Activated T-cell treated with anti-CD3 and anti-CD28 coated beads, Interleukin-2, amount 50 U/mL, for 72 hours (primary cell): ENCODE measurements at places on chromosomes 7 and 10. TPM values are rescaled to one million over a fixed set of nuclear protein-coding genes. Genes with fewer than 3 reads are reported as not detected.

Gene GIMAP6
- total RNA-seq, result 35.1 TPM

Gene AKR1E2
- total RNA-seq, result 10.0 TPM

- H3K4me1 ChIP-seq, result peaks cover 4% of the 10 kb centered on the region
- no peaks in the 10 kb centered on the region for H3K27me3 ChIP-seq
- no peak for DNase-seq
- no peak overlapping the region for H3K4me3 ChIP-seq
- H3K27ac ChIP-seq, result no peak overlapping the region
- H3K36me3 ChIP-seq, result no peaks in the 10 kb centered on the region
Measured at GRCh38 chr7:132596588-132596987, 20.3 kb upstream of the PLXNA4 start.

DNA sequence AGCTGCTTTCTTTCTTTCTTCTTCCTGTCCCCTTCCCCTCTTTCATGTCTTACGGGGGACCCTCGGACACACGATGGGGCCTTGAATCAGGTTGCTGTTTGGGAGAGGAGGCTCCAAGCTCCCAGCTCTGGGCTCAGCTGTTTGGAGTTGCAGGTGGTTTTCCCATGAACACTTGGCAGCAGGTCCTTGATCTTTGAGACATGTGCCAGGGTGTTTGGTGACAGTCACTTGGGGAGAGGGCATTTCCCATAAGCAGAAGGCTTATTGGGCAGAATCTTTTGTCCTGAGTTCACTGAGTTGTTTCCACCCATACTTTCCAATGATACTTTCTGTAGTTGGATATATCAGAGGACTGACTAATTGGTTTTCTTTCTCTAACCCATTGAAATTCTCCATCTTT, 104.7 kb upstream of the SH2B2 start:
- no peaks in the 10 kb centered on the region for H3K36me3 ChIP-seq
- no peaks in the 10 kb centered on the region for H3K4me1 ChIP-seq
- no peak overlapping the region for H3K27ac ChIP-seq
- no peak overlapping the region for H3K4me3 ChIP-seq

DNA sequence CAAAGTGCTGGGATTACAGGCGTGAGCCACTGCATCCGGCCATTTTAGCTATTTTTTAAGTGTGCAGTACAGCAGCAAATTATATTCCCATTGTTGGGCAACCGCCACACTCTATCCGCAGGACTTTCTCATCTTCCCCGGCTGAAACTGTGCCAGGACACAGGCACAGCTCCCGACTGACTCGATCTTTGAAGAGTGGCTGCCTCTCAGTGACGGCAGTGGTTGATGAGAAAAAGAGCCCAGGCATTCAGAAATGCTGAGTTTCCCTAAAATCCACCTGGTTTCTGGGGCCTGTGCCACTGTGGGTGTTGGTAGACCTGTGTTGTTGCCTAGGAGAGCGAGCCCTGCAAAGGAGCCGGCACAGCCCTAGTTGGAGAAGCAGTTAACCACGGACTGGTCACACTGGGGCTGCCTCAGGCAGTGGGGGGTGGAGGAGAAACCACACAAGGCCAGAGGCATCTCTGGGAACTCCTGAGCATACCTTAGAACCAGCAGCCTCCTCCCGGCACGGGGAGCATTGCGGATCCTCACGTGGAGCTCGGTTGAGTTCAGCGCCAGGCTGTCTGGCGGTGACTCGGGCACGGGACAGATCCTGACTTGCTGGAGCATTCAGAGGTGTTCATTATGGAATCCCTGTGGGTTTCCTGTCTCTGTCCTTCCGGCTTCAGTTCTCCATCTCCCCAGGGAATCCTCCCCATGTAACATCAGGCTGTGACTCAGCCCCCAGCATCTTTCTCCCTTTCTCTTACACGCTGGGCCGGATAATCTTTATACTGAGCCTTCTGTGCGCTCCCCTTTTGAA, 16.2 kb downstream of the PFKFB3 start:
- DNase-seq, result no peak
- no peaks in the 10 kb centered on the region for H3K4me1 ChIP-seq
- H3K27ac ChIP-seq, result no peak overlapping the region

Gene OR2A42
- total RNA-seq, result not detected

- H3K4me3 ChIP-seq, result no peak overlapping the region
- peaks cover 54% of the 10 kb centered on the region for H3K4me1 ChIP-seq
- H3K27me3 ChIP-seq, result peaks cover 7% of the 10 kb centered on the region
- no peak for DNase-seq
- peak overlapping the region; percentile 87 for H3K27ac ChIP-seq
Measured at GRCh38 chr10:70615784-70616522, 13.4 kb upstream of the PRF1 start.
